ENCODE measurements at places on chromosomes 11 and 22. TPM values are rescaled to one million over a fixed set of nuclear protein-coding genes. Genes with fewer than 3 reads are reported as not detected.

SHISA8 gene
- total RNA-seq, result not detected

WBP2NL gene
- total RNA-seq, result not detected

KBTBD3 gene
- total RNA-seq, result 3.9 TPM

MED15 gene
- total RNA-seq, result 54.0 TPM

OR8B8 gene
- not detected for total RNA-seq

APOBEC3B gene
- total RNA-seq, result 27.5 TPM

KCTD17 gene
- 26.7 TPM for total RNA-seq

SCGB2A2 gene
- total RNA-seq, result not detected

SYT8 gene
- 0.41 TPM for total RNA-seq
